Fibroblast of the conjunctiva (primary cell): ENCODE measurements at places on chromosomes 1 and 21.

GRCh38 chr1:183029591-183030000 is 6.4 kb downstream of the LAMC1 start:
- no peak for DNase-seq

DNA sequence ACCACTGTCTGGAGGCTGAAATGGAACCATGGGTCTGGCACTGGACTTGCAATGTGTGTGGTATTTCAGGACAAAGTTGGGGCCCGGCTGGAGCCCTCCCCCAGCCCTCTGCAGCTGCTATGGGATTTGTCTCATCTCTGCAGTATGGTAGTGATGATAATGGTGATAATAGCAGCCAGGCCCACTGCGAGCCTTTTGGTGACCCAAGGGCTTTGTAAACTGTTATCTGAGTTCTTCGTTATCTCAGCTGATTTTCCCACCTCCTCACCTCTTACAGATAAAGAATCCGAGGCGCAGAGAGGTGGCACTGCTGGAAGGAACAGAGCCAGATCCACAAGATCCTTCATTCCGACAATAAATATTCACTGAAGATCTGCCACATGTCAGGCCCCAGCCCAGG is 11.7 kb upstream of the WNT4 start:
- no peak for DNase-seq

DNA sequence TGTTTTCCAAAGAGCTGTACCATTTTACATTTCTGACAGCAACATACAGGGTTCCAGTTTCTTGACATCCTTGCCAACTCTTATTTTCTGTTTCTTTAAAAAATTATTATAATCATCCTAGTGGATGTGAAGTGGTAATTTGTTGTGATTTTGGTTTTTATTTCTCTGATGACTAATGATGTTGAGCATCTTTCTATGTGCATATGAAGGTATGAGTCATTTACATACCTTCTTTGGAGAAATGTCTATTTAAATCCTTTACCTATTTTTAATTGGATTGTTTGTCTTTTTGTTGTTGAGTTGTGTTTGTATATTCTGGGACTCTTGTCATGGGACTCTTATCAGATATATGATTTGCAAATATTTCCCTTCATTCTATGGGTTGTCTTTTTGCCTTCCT is 20.8 kb upstream of the MPC2 start:
- no peak for DNase-seq

- no peak for DNase-seq
Observed at GRCh38 chr1:32636914-32637645, 13.3 kb downstream of the ZBTB8OS start.

GRCh38 chr1:153572569-153573015 is 6.9 kb upstream of the S100A2 start:
- peak; percentile 70 for DNase-seq

DNA sequence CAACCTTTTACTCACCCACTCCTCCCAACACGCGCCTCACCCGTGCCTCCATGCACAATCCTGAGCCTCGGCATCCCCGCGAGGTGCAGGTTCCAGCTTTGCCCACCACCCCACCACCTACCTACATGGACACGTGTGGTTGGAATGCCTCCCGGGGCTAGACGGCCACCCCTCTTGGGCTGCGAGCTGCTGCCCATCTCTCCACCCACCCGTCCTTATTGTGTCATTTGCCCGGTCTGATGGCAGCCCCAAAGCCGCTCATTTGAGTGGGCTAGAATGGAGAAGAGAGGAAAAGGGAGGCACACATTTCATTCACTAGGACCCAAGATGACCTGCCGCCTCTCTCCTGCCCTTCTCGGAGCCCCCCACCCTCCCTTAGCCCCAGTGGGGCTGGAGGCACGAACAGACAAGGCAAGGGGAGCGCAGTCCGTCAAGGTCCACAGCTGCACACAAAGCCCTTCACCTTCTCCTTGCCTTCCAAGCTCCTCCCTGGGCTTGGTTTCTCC is 785 bp downstream of the ZNF697 start:
- DNase-seq, result no peak

GRCh38 chr1:70041317-70042045 is 163.9 kb downstream of the LRRC40 start:
- DNase-seq, result no peak

DNA sequence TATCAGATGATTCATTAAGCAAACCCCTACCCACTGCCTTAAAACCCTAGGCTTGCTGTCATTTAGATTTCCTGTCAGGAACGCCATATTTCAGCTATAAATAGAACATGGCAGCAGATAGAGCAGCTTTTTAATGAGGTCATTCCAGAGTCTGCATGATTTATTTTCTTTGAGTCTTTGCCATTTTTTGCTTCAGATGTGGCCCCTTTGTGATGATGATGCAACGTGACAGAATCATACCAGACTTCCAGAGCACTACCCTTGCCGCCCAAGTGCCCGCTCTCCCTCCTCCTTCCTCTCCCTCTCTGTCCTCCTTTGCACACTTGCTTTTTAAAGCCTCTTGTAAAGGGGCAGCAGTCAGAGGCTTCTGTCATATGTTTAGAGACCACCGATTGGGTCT is 55.5 kb upstream of the TRIM67 start:
- peak; percentile 59 for DNase-seq

- DNase-seq, result no peak
Observed at GRCh38 chr21:29092102-29092959, 18.9 kb upstream of the CCT8 start.

- no peak for DNase-seq
Observed at GRCh38 chr1:168958562-168959289, 147.8 kb upstream of the ATP1B1 start.

GRCh38 chr1:88867743-88868521 is 23.4 kb downstream of the GTF2B start:
- peak; percentile 33 for DNase-seq

- DNase-seq, result no peak
Observed at GRCh38 chr1:165536016-165536415, 7.8 kb upstream of the LRRC52 start.

- no peak for DNase-seq
Observed at GRCh38 chr1:212396638-212397037, 18.0 kb downstream of the PACC1 start.

DNA sequence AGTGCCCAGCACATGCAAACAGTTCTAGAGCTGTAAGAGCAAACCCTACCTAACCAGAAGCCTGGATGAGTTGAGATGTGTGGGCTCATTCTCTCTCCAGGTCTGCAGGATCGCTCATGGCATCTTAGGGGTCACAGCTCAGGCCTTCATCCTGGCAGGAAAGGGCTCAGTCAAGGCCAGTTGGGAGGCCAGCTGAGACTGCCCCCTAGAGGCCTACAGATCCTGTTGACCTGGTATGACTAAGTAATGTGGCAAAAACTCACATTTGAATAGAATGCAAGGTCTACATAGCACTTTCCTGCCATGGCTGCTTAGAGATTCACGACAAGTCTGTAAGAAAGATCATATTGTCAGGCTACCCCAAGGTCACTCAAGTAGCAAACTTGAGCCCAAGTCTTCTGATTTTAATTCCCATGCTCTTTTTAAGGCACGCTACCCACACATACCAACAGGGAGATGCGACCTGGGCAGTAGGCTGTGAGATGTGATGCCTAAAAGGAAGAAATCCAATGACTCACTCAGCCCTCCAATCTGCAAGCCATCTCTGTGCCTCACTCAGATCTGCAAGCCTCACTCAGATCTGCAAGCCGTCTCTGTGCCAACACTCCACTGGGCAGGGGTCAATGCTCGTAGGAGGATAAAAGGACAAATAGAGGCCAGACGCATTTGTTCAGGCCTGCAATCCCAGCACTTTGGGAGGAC is 5.1 kb upstream of the CAPN8 start:
- peak; percentile 8 for DNase-seq

- DNase-seq, result no peak
Observed at GRCh38 chr1:18409609-18410237, 71.0 kb upstream of the KLHDC7A start.

- no peak for DNase-seq
Observed at GRCh38 chr1:117030271-117030877, 28.8 kb downstream of the CD101 start.

- no peak for DNase-seq
Observed at GRCh38 chr1:231159963-231160761, 1.7 kb upstream of the TRIM67 start.

GRCh38 chr1:41329662-41330587 is 31.3 kb upstream of the FOXO6 start:
- no peak for DNase-seq

- DNase-seq, result no peak
Observed at GRCh38 chr21:41571938-41572510, 64.1 kb upstream of the TMPRSS2 start.

DNA sequence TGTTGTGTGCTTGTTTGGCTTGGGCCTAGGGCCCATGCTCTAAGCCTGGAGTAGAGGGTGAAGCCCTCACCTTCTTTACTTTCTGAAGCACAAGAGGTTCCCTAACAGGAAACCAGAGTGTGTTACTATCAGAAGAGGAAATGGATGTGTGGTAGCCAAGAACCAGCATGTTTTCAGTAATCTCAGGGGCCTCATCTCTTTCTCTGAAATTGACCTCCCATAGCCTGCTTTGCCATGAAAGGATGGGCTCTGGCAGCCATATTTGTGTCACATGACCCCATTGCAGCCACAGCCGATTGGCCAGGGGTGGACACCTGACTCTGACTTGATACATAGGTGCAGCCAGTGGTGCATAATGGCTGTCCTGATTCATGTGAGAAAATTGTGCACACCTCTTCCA is 18.6 kb downstream of the A3GALT2 start:
- DNase-seq, result no peak

GRCh38 chr1:109740615-109741373 is at the start of gene GSTM3:
Gene GSTM3 (minus strand): TSS chr1:109741038. CDS start chr1:109740287, 751 bp downstream.
- DNase-seq, result no peak

DNA sequence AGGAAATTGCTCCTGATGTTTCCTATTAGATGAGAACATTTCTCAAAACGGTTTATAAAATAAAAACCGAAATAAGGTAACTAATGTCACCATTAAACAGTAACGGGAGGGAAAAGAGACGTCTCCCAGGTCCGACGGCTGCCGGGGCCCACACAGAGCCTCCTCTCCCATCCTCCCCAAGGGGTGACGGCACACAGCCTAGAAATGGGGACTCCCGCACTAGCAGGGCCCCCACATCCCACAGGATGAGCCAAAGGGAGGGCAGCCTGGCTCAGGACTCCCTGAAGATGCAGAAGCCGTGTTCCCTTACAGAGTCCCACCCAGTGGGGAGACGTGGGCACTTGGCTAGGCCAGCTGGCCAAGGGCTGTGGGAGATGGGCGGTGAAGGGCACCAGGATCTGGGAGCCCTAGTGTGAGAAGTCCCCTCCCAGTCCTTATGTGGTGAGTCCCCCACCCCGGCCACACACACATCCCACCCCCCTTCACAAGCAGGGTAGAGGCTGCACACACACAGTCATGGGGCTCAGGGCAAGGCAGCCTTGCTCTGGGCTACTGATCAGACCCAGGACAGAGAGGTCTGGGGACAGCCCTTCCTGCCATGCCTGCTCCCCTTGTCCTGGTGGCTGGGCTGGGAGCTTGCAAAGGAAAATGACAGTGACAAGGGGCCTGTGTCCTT is 3.3 kb downstream of the KRTAP10-3 start:
- no peak for DNase-seq

- peak; percentile 79 for DNase-seq
Observed at GRCh38 chr1:236064674-236065508, at the start of gene NID1. Gene NID1 (minus strand): TSS chr1:236065090. CDS start chr1:236065079, 11 bp downstream.

GRCh38 chr1:245771511-245772281 is 616.9 kb downstream of the KIF26B start:
- peak; percentile 94 for DNase-seq

- DNase-seq, result no peak
Observed at GRCh38 chr1:179164494-179164893, 65.0 kb downstream of the ABL2 start.

DNA sequence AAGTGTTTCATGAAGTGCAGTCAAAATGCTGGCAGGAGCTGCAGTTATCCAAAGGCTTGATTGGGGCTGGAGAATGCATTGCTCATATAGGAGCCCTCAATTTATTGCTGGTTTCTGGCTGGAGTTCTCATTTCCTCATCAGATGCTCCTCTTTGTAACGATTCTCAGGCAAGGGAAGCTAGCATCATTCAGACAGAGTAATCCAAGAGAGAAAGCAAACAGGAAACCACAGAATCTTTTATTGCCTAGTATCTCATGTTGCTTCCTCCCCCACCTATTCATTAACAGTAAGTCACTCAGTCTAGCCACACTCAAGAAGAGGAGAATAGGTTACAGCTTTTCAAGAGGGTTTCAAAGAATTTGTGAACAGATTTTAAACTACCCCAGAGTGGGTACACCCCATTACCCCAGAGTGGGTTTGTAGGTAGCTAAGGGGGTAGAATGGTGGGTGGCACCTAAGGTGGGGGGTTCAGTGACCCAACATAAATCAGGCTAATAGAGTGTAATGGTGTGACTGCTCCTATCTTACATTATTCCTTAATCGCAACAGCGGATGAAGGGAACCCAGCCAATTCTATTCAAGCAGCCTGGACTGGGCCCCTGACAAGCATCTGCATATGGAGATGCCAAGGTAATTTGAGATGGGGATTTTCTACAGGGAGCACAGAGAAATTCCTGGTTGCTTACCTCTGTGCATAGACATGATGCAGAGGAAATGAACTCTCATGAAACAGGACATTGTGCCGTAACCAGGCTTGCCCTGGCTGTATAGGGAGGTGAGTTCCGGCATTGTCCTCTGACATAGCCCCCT is 67.1 kb downstream of the KCNJ15 start:
- DNase-seq, result no peak

DNA sequence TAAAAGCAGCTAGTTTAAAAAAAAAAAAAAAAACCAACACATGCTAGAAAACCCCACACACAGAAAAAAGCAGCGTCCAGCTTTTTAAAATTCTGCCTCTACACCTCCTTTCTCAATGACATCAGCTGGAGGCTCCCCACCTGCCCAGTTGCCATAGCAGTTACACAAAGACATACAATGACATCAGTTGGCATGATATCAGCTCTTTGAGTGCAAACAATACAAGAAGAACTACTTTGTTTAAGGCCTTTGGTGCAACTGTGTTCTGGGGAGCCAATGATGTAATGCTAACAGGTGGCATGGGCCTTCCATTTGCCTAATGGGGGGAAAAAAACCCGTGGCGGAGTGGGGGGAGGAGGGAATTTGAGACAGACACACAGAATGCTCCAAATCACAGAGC is 32.9 kb downstream of the DUSP10 start:
- no peak for DNase-seq

GRCh38 chr1:186681121-186681520 is 898 bp upstream of the PTGS2 start:
- no peak for DNase-seq

DNA sequence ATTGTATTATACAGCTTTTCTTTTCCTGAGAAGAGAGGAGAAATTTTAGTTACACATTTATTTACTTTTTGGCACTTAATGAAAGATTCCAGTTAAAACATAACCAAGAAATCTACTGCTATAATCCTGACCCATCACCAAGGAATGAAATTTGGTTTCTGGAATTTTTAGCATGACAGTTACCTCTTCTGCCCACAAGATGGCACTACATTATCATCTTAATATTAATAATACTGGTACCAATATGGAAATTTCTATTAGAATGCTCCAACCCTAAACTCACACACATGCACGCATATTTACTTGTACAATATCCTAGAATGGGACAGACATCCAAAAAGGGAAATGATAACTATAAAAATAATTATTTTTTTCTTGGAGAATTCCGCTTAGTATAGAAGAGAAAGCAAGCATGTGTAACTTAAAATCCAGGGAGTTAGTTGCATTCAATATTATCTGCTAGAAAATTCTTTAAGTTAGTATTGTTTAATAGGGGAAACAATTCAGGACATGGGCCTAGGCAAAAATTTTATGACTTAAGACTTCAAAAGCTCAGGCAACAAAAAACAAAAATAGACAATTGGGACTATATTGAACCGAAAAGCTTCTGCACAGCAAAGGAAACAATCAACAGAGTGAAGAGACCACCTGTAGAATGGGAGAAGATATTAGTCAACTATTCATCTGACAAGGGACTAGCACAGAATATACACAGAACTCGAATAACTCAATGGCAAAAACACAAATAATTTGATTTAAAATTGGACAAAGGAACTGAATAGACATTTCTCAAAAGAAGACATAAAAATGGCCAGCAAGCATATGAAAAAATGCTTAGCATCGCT is 37.4 kb downstream of the MAP3K21 start:
- no peak for DNase-seq
